ENCODE measurements at places on chromosomes 13 and 19.

- DNase-seq, result no peak
Observed at GRCh38 chr13:87536899-87537298, 134.3 kb upstream of the SLITRK5 start.

- DNase-seq, result no peak
Observed at GRCh38 chr13:73259061-73260017, 200.5 kb downstream of the KLF5 start.

DNA sequence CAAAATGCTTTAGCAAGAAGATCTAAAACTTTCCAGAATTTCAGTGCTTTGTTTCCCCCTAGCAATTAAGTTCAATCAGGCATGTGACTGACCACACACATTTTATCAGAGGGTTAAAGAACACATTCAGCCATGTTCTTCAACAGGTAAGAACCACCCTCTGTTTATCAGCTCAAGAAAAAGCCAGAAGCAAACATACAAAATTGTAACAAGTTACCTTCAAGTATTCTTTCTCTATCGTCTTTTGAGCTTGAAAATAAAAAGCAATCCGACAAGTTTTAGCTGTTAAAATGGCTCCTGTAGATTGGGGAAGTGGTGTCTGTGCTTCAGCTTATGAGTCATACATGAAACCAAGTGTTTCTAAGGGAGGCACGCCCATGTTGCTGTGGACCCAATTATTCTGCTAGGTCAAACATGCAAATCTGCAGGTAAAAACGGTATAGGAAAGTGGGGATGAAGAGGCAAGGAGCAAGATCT is at the start of gene ELF1:
ELF1 (minus strand) TSS at position 306 of the 477 bp plus-strand sequence. CDS start 37,262 bp downstream, outside the sequence.
- peak; percentile 73 for DNase-seq

DNA sequence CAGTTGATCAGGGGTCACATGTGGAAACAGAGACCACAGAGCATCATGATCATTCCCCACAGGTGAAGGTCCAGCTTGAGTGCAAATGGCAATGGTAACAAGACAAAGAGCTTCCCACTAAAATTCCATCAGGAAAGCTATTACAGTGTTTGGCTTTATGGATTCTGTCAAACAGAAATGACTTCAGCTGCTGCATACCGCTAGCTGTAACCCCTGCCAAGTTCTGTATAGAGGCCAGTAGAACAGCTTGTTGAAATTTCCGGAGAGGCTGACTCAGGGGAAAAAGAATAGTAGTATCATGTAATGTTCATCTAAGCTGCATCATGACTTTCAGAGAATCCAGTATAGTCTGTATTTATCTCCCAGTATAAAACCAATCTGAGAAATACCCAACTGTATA is 1704.7 kb downstream of the SLITRK5 start:
- no peak for DNase-seq

DNA sequence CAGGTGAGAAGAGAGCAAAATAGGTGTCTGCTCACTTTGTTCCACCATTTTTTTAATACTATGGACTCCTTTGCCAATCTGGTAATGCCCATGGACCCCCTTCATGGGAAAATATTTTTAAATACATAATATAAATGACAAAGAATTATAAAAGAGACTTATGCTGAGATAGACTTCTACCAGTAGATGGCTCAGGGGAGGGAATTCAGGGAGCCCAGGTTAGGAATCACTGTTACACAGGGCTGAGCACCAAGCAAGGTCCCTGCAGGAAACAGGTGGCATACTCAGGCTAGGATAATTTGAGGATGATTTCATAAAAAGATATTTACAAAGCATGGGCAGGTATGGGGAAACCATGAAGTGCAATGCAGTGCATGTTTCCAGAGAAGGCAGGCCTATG is 525.9 kb downstream of the FGF9 start:
- DNase-seq, result no peak

- no peak for DNase-seq
Observed at GRCh38 chr13:74227476-74228158, 93.4 kb upstream of the KLF12 start.

GRCh38 chr19:932648-933552 is 7.1 kb downstream of the ARID3A start:
- peak; percentile 80 for DNase-seq

DNA sequence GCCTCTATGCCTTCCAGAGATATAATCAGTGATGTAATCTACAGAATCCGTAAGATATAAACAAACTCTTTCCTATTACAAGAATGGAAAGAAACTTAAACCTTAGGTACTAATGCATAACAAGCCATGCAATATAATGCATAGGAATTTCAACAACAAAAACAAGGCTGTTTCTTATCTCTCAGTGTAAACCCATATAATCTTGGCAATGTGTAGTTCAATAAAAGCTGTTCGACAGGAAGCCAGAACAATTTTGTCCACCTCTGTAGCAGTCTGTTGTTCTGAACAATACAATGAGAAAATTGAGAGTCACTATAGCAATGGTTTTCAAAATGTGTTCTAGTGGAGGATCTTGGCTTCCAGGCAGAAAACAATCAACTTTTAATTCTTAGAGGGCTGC is 111.5 kb upstream of the FREM2 start:
- DNase-seq, result no peak
